T-cell (primary cell): ENCODE measurements at places on chromosomes 3 and 15. TPM values are rescaled to one million over a fixed set of nuclear protein-coding genes. Genes with fewer than 3 reads are reported as not detected.

Gene RPL14
- total RNA-seq = 2,898 TPM

Gene LRRC34
- total RNA-seq = 0.96 TPM

Gene ATP10A
- total RNA-seq = 50.0 TPM

Gene TMEM108
- total RNA-seq = not detected

DNA sequence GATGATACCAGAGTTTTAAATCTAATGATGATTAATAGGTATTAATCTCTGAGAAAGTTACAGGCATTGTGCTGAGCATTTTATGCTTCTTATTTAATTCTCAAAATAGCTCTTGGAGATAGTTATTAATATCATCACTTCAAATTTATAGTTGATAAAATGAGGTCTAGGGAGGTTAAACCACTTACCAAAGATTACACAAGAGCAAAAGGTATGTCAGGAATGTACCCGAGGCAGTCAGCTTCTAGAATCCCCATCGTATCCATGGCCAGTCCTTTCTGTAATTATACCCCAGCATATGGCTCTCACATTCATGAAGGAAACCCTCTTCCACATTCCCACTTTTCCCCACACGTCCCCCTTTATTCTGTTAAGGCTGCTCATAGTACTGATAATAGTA is 421.3 kb downstream of the PYDC2 start:
- no peak overlapping the region for H3K4me3 ChIP-seq
- no peak overlapping the region for H3K27ac ChIP-seq
- H3K36me3 ChIP-seq = no peaks in the 10 kb centered on the region
- no peaks in the 10 kb centered on the region for H3K4me1 ChIP-seq

DNA sequence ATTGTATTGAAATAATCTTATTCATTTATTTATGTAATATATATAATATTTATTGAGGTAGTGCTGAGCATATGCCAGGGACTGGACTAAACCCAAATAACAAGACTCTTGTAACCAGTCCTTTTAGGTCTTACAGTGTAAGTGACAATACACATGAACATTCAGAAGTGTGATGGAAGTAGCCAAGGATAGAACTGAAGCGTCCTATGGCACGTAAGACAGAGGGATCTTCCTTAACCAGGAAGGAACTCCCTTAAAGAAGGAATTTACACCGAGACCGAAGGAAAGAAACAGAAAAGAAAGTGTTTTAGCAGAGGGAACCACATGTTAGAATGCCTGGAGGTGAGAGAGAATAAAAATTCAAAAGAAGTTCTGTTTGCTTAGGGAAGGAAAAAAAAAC is 23.6 kb upstream of the CLDN1 start:
- DNase-seq = no peak
- no peaks in the 10 kb centered on the region for H3K4me1 ChIP-seq
- no peaks in the 10 kb centered on the region for H3K27me3 ChIP-seq
- no peak overlapping the region for H3K27ac ChIP-seq
- no peaks in the 10 kb centered on the region for H3K36me3 ChIP-seq
